ENCODE measurements at places on chromosomes 5 and 9.

- DNase-seq, result no peak
Measured at GRCh38 chr5:27140831-27141230, 102.4 kb upstream of the CDH9 start.

DNA sequence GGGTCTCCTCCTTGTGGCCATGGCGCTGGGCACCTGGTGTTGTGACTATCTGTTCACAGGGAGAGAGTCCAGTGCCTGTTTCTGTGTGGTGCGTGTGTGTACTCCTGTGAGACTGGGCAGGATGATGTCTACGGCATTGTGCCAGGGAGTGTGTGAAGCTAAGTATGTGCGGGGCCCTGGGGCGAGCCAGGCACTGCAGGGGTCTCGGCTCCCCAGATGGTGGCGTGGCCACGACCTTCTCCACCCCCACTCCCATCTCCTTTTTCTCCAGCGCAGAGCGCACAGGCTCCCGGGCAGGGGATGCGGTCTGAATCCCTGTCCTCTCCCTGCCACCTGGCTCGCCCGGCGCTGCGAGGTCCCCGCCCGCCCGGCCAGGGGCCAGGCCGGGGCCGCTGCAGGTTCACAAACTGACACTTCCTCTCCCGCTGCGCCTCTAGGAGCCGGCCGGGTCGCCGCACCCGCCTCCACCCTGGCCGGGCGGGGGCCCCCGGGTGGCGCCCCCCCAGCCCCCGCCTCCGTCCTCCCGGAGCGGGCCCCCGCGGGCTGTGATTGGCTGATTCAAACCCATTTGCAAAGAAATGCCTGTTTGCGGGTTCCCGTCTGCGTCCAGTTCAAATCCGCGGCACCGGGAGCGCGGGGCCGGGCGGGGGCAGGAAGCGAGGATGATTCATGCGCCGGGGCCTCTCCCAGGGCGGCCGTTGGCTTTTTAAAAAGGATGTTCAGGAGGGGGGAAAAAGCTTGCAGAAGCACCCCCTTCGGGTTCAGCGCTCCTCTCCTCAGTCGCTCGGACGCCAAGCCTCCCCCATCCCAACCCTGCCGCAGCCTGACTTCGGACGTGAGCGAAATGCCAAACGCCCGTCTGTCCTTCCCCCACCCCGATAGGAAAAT is 790 bp downstream of the PHF19 start:
- DNase-seq, result no peak

- DNase-seq, result no peak
Measured at GRCh38 chr9:36128349-36128748, 8.2 kb upstream of the GLIPR2 start.

DNA sequence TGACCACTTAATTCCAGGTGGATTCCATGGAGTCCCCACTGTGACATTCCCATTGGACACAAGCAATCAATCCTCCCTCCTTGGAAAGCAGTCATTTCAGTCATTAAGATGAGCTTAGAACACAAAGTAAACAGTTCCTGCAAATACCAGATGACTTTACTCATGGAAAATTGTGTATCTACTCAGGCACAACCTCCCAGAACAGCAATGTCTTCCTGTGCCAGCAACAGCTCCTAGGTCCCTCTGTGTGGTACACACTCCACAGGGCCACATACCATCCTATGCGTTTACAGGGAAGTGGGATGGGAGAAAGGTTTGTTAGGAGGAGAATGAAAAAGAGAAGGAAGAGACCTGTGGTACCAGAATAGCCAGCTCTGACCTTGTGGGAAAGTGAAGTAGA is 53.7 kb downstream of the MTMR12 start:
- no peak for DNase-seq

GRCh38 chr5:31750215-31750614 is 111.3 kb downstream of the PDZD2 start:
- no peak for DNase-seq

Measured in cortex of kidney (tissue), 1 donor.